Colonic mucosa (tissue), 4 donors: ENCODE measurements at places on chromosomes 1 and 21.
A peak's percentile ranks its signal among the peaks of the same experiment; 100 is the strongest.

- DNase-seq, result no peak
These were observed 17.1 kb downstream of the ABCG1 start for GRCh38 chr21:42236014-42236413.

- DNase-seq, result no peak
These were observed 32.9 kb downstream of the NBPF3 start for GRCh38 chr1:21472861-21473260.

- no peak for DNase-seq
These were observed 1.0 kb upstream of the KAZN start for GRCh38 chr1:14597343-14598006.

DNA sequence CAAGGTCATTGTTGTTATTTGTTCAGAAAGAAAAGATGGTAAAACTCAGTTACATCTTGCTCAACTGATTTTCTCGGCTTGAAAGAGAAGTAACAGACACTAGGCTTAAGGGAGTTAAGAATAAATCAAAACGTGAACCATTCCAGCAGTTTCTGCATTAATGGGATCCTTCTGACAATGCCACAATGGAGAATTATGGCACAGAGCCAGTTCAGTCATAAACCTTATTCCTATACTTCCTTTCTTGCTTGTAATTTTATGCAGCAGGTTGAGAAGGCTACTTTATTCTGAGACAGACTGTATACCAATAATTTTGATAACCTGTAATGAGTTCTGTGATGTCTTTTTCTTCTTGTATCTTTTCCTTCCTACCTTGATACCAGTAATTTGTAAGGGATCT lies 167.0 kb downstream of the C1orf21 start:
- DNase-seq, result no peak

- DNase-seq, result peak; percentile 92
These were observed 21.8 kb downstream of the SLC27A3 start for GRCh38 chr1:153796786-153797659.

DNA sequence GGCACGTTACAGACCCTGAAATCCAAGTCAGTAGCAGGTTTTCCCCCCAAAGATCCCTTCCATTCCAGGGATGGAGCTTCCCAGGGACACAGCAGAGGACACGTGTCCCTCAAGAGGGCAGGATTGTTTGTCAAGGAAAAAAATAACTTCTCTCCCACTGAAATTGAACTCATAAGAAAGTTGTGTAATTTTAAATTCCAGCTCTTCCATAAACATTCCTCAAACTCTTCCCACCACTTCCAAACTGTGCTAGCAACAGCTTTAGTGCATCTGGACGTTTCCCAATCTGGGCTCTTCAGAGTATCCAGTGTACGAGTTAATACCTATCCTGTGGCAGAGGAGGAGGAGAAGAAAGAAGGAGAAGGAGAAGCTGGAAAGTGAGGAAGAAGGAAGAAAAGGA lies 79.6 kb downstream of the PSMG1 start:
- no peak for DNase-seq

DNA sequence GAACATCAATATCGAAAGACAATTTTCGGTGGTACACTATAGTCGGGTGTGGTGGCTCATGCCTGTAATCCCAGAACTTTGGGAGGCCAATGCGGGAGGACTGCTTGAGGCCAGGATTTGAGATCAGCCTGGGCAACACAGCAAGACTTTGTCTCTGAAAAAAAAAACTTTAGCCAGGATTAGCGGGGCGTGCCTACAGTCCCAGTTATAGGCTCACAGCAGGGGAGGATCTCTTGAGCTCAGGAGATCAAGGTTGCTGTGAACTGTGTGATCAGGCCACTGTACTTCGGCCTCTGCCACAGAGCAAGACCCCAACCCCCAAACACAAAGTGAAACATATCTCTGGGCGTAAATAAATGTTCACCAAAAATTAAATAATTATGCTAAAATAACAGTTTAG lies 1.6 kb downstream of the TADA1 start:
- DNase-seq, result no peak

DNA sequence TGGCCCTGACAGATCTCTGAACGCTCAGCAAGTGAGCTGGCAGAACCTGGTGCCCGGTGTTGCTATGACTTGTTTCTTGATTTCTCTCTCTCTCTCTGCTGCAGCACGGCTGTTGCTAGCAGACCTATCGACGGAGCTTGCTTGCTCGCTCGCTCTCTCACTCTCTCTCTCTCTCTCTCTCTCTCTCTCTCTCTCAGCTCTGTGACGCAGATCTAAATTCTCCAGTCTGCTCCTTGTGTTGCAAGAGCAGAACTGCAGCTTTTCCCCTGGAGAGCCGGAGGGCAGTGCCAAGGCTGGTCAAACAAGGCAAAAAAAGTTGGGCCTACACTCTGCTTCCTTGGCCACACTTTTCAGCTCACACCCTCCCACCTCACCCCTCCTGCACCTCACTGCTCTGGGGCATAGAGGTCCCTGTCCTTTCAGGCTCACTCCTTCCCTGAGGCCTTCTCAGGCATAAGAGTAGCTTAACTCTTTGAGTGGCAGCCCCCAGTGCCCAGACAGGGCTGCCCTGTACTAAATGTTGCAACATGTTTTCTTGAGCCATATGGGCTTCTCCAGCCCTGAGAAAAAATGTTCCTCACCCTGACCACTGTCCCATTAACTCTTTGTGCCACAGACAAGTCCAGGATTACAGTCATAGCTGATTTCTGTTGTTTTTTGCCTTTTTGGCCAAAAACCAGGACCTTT lies 72.2 kb downstream of the CD46 start:
- DNase-seq, result peak; percentile 85

- DNase-seq, result no peak
These were observed 8.9 kb upstream of the SGIP1 start for GRCh38 chr1:66525086-66525485.

DNA sequence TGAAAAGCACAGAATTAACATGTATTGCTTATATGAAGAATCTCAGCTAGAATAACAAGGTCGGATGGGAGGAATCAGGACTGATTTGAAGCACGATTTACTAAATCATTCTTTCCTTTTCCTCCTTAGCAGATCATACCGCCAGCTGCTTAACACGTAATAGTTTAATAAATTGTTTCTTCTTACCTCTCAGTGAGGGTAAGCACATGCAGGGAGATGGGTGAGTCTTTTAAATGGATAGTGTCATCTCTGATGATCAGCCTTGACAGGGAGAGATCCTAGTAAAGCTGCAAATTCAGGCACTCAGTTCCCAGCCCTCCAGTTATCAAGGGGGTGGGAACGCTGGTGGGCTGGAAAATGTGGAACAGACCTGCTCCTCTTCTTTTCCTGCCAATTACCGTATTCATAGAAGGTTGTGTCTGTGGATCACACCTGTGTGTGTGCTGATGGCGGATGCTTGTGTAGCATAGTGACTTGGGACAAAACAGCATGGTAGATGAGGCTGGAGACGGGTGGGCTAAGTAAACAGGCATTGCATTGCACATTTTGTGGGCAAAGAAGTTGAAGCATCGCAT lies 30.7 kb downstream of the NTPCR start:
- DNase-seq, result no peak

GRCh38 chr1:212683357-212683722 lies 16.3 kb downstream of the BATF3 start:
- DNase-seq, result peak; percentile 34

GRCh38 chr1:220013497-220013896 lies 32.8 kb downstream of the EPRS1 start:
- DNase-seq, result no peak

DNA sequence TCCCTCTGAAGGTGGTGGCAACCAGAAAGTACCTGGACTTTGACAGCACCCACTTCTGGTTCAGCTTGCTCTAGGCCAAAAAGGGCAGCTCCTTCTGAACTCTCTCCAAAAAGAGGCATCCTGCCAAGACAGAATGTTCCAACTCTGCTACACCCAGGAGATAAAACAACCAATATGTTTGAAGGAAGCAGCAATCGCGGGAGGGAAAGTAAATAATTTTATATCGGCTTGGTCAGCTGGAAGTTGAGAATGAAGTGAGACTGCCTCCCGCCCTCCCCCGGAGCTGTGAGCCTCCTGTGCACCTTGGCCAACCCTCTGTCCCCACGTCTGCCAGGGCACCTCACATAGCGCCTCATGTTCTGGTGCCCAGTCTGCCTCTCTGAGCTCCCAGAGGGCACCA lies 130.3 kb upstream of the ATP1A1 start:
- DNase-seq, result peak; percentile 88

DNA sequence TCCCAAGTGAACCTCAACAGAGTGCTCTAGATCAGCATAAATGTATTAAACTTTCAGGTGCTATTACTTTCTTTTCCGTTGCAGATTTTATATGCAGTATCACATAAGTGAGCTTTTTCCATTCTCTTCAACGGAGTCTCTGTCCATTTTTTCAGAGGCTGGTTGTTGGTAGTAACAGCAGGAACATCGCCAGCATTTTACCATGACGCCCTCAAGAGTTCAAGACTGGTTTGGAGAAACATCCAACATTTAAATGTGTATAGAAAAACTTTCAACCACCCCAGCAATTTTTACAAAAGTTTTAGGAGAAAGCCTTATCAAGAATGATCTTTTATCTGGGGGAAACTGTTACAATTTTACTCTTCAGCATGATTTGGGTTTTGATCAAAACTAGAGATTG lies 117.0 kb downstream of the TGFB2 start:
- no peak for DNase-seq

DNA sequence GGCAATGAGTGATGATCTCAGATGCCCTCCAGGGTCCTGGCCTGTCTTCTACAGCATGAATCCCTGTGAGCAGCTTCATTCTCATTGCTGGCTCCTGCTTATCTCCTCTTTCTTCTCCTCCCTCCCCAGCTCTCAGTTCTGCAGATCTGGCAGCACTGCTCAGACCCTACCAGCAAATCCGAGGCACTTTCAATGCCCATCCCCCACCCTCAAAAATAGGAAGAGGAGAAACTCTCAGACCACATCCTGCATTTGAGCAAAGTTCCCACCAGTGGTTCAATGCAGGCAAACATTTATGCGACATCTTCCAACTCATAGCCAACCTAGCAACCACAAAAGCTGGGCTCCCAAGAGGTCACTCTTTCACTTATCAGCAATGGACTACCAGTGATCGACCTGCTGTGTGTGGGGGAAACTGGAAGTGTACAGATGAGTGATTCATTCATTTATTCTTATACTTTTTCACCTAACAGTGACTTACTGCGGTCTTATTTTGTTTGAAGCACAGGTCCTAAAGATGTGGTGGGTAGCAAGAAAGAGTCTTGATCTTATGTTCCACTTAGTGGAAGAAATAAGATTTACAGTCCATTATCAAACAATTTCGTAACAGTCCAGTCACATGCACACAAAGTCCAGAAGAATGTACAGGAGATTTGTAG lies 5.8 kb upstream of the CHI3L2 start:
- DNase-seq, result peak; percentile 53

- no peak for DNase-seq
These were observed 20.4 kb upstream of the LAMC1 start for GRCh38 chr1:183002797-183003196.

DNA sequence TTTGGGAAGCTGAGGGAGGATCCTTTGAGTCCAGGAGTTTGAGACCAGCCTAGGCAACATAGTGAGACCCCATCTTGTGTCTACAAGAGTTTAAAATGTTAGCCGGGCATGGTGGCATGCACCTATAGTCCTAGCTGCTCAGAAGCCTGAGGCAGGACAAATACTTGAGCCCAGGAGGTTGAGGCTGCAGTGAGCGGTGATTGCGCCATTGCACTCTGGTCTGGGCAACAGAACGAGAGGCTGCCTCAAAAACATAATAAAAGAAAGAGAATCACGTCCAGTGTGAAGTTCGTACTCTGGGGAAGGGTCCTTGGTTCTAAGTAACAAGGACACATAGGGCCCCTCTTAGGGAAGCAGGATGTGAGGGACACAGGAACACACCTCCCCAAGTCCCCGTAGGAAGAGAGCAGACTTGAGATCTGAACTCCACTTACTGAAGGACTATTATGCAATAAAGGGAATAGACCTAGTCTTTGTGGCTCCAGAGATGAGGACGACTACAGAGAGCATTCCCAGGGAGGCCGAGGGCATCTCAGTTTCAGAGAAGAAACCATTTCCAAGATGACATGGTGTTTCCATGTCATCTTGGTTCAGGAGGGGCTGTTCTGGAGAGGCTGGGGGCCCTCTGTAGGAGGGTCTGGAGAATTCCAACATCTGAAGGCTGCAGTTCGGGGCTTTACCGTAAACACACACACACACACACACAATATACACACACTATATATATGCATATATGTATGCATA lies 10.8 kb upstream of the ENO1 start:
- no peak for DNase-seq

- DNase-seq, result no peak
These were observed 122.6 kb downstream of the GRIK3 start for GRCh38 chr1:36911561-36912364.

DNA sequence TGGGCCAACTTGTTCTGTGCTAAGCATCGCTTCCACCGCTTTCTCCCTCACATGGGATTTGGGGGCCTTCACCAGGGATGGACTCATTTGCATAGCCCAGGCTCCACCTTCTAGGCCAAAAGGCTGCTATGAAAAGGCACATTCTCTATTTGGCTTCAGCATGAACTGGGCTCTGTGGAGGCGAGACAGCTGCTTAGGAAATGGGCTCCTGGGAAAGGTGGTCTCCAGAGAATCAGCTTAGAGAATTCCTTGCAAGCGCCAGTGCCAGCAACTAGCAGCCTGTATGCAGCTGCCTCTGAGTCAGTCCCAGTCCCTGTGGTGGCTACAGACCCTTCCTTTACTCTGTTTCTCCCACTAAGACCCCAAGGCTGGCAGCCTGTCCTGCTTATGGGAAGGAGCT lies 214.5 kb downstream of the HIVEP3 start:
- no peak for DNase-seq

DNA sequence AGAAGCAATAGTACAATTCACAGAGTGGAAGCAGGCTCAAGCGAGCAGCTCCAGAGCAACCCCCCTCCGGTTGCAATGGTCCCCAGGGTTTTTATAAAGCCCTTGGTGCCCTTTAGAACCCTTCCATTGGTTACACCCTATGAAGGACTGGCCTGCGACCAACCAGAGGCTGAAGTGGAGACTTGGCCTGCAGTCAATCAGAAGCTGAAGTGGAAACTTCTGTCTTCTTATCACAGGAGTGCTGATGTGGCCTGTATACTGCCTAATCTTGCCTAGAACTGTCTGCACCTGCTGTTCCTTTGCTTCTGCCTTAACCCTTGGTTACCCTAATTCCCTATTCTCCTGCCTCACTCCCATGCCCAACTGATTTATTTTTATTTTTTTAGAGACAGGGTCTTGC lies 15.4 kb upstream of the FRRS1 start:
- DNase-seq, result no peak

- no peak for DNase-seq
These were observed 245.2 kb downstream of the SDCCAG8 start for GRCh38 chr1:243501002-243501401.
